Stimulated activated CD4-positive, alpha-beta T cell treated with anti-CD3 and anti-CD28 coated beads, Interleukin-12 subunit alpha, Interleukin-12 subunit beta, amount 100 ng/mL, for 24 hours (primary cell): ENCODE measurements at places on chromosomes 3 and 15.

DNA sequence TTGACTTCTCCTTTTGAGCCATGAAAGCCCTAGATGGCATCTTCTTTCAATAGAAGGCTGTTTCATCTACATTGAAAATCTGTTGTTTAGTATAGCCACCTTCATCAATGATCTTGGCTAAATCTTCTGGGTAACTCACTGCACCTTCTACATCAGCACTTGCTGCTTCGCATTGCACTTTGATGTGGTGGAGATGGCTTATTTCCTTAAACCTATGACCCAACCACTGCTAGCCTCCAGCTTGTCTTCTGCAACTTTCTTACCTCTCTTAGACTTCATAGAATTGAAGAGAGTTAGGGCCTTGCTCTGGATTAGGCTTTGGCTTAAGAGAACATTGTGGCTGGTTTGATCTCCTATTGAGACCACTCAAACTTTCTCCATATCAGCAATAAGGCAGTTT, 189.8 kb downstream of the PLCL2 start:
- DNase-seq = no peak

- DNase-seq = no peak
Measured at GRCh38 chr15:57415602-57416001, 39.3 kb downstream of the CGNL1 start.

DNA sequence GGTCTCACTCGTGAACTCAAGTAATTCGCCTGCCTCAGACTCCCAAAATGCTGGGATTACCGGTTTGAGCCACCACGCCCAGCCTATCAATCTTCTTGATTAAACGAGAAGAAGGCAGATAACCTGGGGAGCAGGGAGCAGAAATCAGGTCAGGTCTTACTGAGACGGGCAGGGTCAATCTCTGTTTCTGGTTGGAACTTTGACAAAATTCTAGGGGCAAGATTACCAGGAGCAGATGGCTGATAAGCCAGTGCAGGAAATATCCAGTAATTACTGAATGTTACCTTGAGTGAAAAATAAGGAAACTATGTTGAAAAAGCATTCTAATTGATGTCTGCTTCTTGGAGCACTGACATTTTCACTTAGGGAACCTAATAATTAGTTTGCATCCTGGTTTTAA, 24.4 kb upstream of the GOLM2 start:
- DNase-seq = no peak

DNA sequence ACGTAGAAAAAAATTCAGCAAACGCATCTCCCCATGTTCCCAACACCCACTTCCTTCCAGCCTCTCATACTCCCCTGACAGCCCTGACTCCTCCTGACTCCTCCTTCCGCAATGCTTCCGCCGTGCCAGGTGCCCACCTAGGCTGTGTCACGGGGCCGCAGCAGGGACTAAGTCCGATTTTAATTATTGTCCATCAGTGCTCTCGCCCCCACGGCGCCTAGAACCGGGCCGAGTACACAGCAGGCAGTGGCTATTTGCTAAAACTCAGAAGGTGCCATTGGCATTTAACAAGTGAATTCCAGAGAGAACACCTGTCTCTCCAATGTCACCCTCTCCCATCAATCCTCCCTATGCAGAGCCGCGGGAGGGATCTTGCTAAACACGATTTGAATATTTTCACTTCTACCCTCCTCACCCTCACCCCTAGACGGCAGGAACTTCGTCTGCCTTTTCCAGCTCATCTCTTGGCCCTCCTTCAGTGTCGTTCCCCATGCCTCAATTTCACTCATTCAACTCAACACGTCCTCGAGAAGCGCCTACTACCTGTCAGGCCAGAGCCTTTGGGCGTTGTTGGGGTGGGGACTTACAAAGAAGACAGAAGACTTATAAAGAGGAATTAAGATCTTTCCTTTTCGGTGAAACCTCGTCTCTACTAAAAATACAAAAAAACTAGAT, 11.5 kb upstream of the SHF start:
- DNase-seq = peak; percentile 28

GRCh38 chr3:72265256-72266015, 480.5 kb upstream of the PROK2 start:
- DNase-seq = no peak
